ENCODE measurements at places on chromosomes 11 and 22. TPM values are rescaled to one million over a fixed set of nuclear protein-coding genes. Genes with fewer than 3 reads are reported as not detected.

DNA sequence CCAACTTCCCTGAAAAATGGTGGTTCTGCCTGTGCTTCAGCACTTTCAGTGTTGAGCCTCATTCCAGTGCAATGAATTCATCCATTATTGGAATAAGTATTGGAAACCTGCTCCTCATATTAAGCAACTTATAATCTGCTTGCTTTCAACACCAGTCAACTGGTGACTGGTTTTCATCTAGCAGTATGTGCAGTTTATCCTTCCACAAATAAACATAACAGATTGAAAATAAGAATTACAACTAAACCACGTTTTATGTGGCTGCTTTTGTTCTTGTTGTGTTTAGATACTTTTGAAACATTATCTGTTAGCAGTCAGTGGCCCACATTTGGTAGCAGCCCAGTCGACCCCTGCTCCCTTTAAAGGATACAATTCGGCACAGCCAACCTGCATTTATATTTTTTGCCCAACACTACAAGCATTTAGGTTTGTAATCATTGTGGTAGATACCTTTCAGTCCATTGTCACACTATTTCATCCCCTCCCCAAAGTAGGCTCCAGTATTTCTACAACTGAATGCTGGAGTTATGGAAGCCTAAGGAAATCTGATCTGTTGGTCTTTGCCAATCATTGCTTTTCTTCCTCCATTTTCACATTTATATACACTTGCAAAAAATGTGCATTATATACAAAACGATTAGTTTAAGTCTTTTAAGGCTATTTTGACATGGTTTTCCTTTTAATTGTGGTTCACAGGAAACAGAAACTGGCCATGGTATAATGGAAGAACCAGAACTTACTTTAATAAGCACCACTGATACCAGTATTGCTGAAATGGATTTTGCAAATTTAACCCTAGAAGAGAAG, 13.1 kb downstream of the TAF1D start:
- no peak overlapping the region for H3K27ac ChIP-seq
- H3K36me3 ChIP-seq = peaks cover 81% of the 10 kb centered on the region
- no peaks in the 10 kb centered on the region for H3K4me1 ChIP-seq
- H3K4me3 ChIP-seq = no peak overlapping the region
- no peaks in the 10 kb centered on the region for H3K27me3 ChIP-seq
- DNase-seq = no peak

GRCh38 chr11:24324211-24324610, 172.6 kb upstream of the LUZP2 start:
- H3K4me3 ChIP-seq = no peak overlapping the region
- no peaks in the 10 kb centered on the region for H3K27me3 ChIP-seq
- no peak for DNase-seq
- H3K36me3 ChIP-seq = no peaks in the 10 kb centered on the region
- H3K27ac ChIP-seq = no peak overlapping the region

- H3K27ac ChIP-seq = no peak overlapping the region
- DNase-seq = peak; percentile 42
- peaks cover 6% of the 10 kb centered on the region for H3K4me1 ChIP-seq
- no peaks in the 10 kb centered on the region for H3K27me3 ChIP-seq
- no peaks in the 10 kb centered on the region for H3K36me3 ChIP-seq
Measured at GRCh38 chr11:67456068-67456705, 1.0 kb downstream of the CABP4 start.

- H3K4me3 ChIP-seq = no peak overlapping the region
- no peak for DNase-seq
- H3K27me3 ChIP-seq = peaks cover 4% of the 10 kb centered on the region
- no peaks in the 10 kb centered on the region for H3K36me3 ChIP-seq
- no peaks in the 10 kb centered on the region for H3K4me1 ChIP-seq
Measured at GRCh38 chr11:72179049-72179803, 12.7 kb upstream of the FOLR1 start.

- H3K4me1 ChIP-seq = peaks cover 10% of the 10 kb centered on the region
- H3K36me3 ChIP-seq = no peaks in the 10 kb centered on the region
- no peaks in the 10 kb centered on the region for H3K27me3 ChIP-seq
- H3K4me3 ChIP-seq = no peak overlapping the region
- DNase-seq = peak; percentile 39
Measured at GRCh38 chr11:68282141-68282860, 10.5 kb upstream of the C11orf24 start.

- no peak for DNase-seq
- no peak overlapping the region for H3K4me3 ChIP-seq
- H3K27ac ChIP-seq = no peak overlapping the region
- no peaks in the 10 kb centered on the region for H3K36me3 ChIP-seq
- no peaks in the 10 kb centered on the region for H3K27me3 ChIP-seq
- H3K4me1 ChIP-seq = no peaks in the 10 kb centered on the region
Measured at GRCh38 chr11:47659276-47659675, 16.9 kb upstream of the MTCH2 start.

DNA sequence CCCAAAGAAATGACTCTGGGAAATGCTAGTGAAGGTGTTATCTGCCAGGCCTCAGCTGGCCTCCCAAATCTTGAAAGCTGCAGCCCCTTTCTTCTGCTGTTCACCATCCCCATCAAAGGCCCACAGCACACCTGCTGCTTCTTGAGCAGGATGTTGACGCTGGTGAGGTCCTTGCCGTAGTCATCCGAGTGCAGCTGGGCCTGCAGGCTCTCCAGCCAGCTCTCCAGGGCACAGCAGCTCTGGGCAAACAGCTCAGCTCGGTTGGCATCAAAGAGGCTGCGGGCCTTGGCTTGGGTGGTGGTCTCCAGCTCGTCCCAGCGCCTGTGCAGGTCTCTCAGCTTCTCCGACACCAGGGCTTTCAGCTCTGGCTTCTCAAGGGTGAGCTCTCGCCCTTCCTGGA, 18.5 kb upstream of the RBM4B start:
- no peaks in the 10 kb centered on the region for H3K36me3 ChIP-seq
- no peak overlapping the region for H3K4me3 ChIP-seq
- DNase-seq = no peak
- H3K27ac ChIP-seq = no peak overlapping the region

DNA sequence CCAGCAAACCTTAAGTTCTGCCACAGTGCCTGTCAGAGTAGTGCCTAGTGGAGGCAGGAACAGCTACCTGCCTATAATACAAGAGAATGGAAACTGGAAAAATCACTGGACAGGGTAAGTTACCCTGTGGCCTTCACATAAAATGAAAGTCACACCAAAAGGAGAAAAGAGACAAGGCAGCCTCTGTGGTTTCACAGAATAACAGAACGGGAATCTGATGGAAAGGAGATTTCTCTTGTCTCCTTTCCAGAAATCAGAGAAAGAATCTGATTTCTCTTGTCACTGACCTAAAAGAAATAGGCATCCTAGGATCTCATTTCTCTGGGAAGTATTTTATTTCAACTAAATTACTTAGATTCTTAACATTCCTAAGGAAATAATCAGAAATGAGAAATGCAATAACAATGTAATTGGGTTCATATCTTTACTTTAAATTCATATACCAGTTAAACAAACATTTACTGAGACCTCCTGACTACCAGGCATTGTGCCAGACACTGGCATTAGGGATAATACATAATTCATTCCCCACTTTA, 41.6 kb downstream of the PRCP start:
- DNase-seq = no peak
- no peaks in the 10 kb centered on the region for H3K27me3 ChIP-seq
- no peak overlapping the region for H3K4me3 ChIP-seq

GRCh38 chr11:116078101-116078591, 573.9 kb upstream of the CADM1 start:
- H3K4me3 ChIP-seq = no peak overlapping the region
- no peak overlapping the region for H3K27ac ChIP-seq
- H3K36me3 ChIP-seq = no peaks in the 10 kb centered on the region

DNA sequence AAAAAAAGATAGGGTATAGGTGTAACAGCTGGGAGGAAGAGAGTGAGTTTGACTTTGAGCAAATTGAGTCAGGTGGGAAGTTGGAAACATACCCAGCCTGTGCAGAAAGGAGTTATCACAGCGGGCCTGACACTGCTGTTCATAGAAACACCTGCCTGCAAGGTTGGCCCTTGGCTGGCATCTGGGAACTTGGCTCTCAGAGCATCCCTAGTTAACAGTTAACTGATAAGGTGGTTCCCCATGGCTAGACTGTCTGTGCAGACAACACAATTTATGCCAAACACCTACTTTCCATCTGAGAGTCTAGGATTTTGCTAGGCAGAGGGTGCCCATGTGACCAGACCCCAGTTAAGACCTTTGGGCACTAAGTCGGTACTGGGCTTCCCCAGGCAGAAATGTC, 31.4 kb downstream of the ADAMTS8 start:
- H3K36me3 ChIP-seq = no peaks in the 10 kb centered on the region
- no peak overlapping the region for H3K4me3 ChIP-seq
- no peaks in the 10 kb centered on the region for H3K27me3 ChIP-seq

GRCh38 chr11:61654397-61654829, 25.8 kb upstream of the DAGLA start:
- H3K4me3 ChIP-seq = no peak overlapping the region
- no peaks in the 10 kb centered on the region for H3K36me3 ChIP-seq
- no peak overlapping the region for H3K27ac ChIP-seq
- H3K27me3 ChIP-seq = no peaks in the 10 kb centered on the region

- peaks cover 34% of the 10 kb centered on the region for H3K36me3 ChIP-seq
- no peak overlapping the region for H3K4me3 ChIP-seq
- no peak overlapping the region for H3K27ac ChIP-seq
- H3K4me1 ChIP-seq = peaks cover 64% of the 10 kb centered on the region
- peaks cover 10% of the 10 kb centered on the region for H3K27me3 ChIP-seq
- DNase-seq = no peak
Measured at GRCh38 chr11:61959678-61960077, 7.8 kb downstream of the FTH1 start.

DNA sequence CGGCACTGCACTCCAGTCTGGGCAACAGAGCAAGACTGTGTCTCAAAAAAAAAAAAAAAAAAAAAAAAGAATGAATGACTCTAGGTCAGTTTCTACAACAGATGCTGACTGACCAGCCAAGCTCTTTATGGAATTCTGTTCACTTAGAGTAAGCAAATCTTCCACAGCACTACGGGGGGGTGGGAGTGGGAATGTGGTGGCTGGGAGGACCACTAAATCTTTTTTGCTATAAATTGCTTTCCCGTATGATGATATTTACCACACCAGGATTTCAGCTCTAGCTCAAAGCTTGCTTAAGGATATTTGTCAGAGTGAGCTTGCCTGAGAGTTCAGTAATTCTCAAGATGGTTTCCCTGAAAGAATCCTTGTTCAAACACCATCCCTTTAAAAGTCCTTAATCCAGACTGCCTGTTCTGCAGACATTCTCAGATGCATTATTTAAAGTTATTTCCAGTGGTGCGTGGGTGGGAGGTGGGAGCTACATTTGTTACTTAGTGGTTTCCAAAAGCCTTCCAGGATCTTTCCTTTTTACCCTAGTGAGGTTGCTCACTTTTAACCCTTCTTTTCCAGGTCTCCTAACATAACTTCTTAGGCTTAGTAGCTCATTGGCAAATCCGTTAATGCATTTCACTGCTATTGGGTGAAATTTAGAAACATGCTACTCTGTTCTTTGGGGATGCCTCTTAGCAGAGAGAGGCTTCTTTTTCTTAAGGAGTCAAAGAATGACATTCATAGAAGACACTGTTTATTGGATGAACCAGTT, 65.9 kb downstream of the UBASH3B start:
- H3K27me3 ChIP-seq = no peaks in the 10 kb centered on the region
- no peaks in the 10 kb centered on the region for H3K36me3 ChIP-seq
- H3K4me3 ChIP-seq = no peak overlapping the region
- peaks cover 14% of the 10 kb centered on the region for H3K4me1 ChIP-seq
- DNase-seq = no peak

- no peak for DNase-seq
- H3K4me3 ChIP-seq = no peak overlapping the region
- peaks cover 27% of the 10 kb centered on the region for H3K27me3 ChIP-seq
- peaks cover 19% of the 10 kb centered on the region for H3K4me1 ChIP-seq
- no peaks in the 10 kb centered on the region for H3K36me3 ChIP-seq
- H3K27ac ChIP-seq = no peak overlapping the region
Measured at GRCh38 chr11:61011229-61011870, 39.9 kb downstream of the CD6 start.

GRCh38 chr22:49198705-49199084, 629.0 kb downstream of the BRD1 start:
- H3K27me3 ChIP-seq = peaks cover 14% of the 10 kb centered on the region
- no peak overlapping the region for H3K27ac ChIP-seq
- no peak for DNase-seq
- no peak overlapping the region for H3K4me3 ChIP-seq
- H3K4me1 ChIP-seq = no peaks in the 10 kb centered on the region
- H3K36me3 ChIP-seq = no peaks in the 10 kb centered on the region

GRCh38 chr22:35746946-35747703, 29.5 kb downstream of the APOL5 start:
- peaks cover 31% of the 10 kb centered on the region for H3K36me3 ChIP-seq
- no peaks in the 10 kb centered on the region for H3K27me3 ChIP-seq
- H3K4me3 ChIP-seq = no peak overlapping the region
- H3K4me1 ChIP-seq = peaks cover under 1% of the 10 kb centered on the region
- no peak for DNase-seq

DNA sequence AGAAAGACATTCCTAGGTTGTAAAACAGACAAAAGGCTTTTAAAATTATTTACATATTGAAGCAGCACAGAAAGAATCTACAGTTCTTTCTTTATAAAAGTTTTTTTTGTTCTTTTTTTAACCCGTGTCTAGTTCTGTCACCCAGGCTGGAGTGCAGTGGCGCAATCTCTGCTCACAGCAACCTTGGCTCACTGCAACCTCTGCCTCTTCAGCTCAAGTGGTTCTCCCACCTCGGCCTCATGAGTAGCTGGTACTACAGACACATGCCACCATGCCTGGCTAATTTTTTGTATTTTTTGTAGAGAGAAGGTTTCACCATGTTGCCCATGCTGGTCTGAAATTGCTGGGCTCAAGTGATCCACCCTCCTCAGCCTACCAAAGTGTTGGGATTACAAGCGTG, 3.8 kb upstream of the INCENP start:
- no peaks in the 10 kb centered on the region for H3K36me3 ChIP-seq
- H3K4me3 ChIP-seq = no peak overlapping the region
- H3K27ac ChIP-seq = peak overlapping the region; percentile 31
- H3K4me1 ChIP-seq = peaks cover 7% of the 10 kb centered on the region

DNA sequence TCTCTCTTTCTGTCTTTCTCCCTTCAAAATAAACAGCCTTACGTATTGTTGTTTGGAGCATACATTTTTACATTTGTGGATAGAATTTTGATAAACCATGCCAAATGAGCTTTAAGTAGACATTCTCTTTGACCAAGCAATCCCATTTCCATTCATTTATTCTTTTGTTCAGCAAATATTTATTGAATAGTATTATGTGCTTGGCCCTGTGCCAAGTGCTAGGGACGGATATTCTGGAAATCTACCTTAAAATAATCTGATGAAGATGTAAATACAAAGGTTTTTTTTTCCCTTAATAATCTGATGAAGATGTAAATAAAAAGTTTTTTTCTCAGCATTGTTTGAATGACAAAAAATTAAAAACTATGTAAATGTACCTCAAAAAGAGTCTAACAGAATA, 2.1 kb downstream of the OLFML1 start:
- H3K27me3 ChIP-seq = no peaks in the 10 kb centered on the region
- H3K4me3 ChIP-seq = peak overlapping the region; percentile 53
- H3K36me3 ChIP-seq = no peaks in the 10 kb centered on the region
- DNase-seq = no peak
- peak overlapping the region; percentile 4 for H3K27ac ChIP-seq

The OR52N4 gene
- not detected for total RNA-seq

The RANBP1 gene
- 58.3 TPM for total RNA-seq

The UPK3A gene
- total RNA-seq = not detected

The CCDC15 gene
- total RNA-seq = 1.4 TPM

The LARGE2 gene
- total RNA-seq = 5.0 TPM

The COPB1 gene
- total RNA-seq = 87.8 TPM

The GGTLC2 gene
- 2.7 TPM for total RNA-seq

The ACR gene
- 0.62 TPM for total RNA-seq

The TNNT3 gene
- total RNA-seq = 4.7 TPM
